Umbilical cord (tissue), 2 donors: ENCODE measurements at places on chromosomes 5 and 9. TPM values are rescaled to one million over a fixed set of nuclear protein-coding genes. Genes with fewer than 3 reads are reported as not detected.

- DNase-seq = no peak
These were observed 8.8 kb downstream of the OGN start for GRCh38 chr9:92395617-92396016.

DNA sequence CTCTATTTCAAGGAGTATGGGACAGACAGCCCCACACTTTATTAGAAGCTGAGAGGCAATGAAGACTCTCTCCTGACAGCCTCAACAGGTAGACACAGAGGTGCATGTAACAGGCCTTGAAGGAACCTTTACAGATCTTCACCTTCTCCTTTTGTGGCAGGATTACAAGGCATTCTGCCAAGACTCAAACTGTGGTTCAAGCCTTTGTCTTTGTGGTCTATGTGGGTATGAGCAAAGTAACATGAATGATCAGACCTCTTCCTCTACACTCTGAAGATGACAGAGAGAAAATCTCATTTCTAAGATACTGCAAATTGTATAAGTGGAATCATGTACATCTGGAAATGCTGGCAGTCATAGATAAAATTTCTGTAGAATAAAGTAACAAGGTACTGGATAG is 346.9 kb downstream of the CDH9 start:
- no peak for DNase-seq

DNA sequence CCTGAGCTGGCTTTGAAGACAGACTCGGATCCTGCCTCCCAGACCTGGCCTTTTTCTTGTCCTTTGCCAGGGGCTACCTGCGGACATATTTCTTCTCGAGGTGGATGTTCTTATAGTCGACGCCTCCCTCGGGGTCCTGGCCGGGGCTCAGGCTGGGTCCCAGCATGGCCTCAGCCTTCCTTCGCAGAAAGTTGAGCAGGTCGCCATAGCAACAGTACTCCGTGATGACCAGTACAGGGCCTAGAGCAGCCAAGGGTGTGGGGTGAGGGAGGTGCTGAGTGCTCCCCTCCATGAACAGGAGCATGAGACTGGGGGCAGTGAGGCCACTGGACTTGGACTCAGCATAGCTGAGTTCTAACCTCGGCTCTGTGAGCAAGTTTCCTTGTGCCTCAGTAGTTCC is 26.7 kb downstream of the CSF1R start:
- no peak for DNase-seq

DNA sequence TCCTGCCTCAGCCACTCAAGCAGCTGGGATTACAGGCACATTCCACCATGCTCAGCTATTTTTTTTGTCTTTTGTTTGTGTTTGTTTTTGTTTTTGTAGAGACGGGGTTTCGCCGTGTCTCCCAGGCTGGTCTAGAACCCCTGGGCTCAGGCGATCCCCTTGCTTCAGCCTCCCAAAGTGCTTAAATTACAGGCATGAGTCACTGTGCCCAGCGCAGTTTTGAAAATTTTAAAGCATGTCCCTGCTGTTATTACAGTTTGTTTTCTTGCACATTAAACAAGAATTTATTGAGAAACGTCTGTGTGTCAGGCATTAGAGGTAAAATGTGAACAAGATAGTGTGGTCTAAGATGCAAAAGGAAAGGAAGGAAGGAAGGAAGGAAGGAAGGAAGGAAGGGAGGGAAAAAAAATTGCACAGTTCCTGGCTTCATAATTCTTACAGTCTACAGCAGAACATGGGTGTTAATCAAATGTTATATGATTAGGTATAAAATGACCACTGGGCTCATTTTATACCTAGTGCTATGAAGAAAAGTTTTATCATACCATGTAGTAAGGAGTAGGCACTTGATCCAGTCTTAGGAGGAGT is 205.4 kb downstream of the SNX18 start:
- DNase-seq = no peak

DNA sequence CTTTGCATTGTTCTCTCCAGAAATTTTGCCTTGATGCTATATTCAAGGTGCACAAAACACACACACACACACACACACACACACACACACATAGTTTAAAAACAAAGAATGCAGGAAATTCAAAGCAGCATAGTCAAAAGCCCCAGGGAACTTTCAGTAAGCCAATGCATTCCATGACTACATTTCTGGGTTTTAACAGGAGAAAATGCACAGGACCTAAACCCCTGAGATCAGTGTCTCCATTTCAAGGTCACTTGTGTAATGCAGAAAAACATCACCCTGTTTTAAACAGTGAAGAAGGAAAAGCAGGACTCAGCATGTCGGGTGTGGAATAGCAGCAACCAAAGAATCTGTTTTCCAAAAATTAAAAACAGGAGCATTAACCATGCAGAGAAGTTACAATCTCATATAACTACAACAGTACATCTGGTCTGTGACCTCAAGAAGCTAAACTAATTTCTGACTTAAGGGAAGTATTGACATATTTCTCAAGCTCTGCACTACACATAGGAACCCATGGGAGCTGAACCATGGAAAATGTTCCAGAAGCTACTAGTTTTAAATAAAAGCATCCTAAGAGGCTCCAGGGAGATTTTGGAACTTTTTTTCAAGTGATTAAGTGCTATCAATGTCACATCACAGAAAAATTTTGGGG is 296.7 kb downstream of the HINT1 start:
- DNase-seq = peak; percentile 75

DNA sequence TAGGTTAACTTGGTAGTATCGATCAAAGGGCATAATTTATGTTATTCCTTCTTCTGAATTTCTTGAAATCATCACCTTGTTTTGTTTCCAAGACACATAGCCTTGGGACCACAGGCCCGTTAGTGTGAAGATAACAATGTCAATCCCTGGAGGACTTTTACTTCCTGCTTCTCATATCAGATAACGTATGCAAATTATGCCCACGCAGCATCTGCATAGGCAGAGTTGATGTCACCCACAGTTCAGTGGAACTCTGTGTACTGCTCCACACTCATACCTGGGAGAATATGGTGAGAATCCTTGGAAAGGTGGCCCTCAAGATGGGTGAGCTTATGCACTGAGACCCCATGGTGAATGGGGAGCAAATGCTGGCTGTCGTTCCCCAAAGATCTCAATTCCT is 95.0 kb downstream of the CFAP90 start:
- no peak for DNase-seq

GRCh38 chr5:154038707-154039457 is at the start of the genes FAM114A2 and MFAP3:
FAM114A2 (minus strand) TSS chr5:154038910; CDS start chr5:154034953, 3,957 bp downstream.
MFAP3 (plus strand) TSS chr5:154038967; CDS start chr5:154049723, 10,756 bp downstream.
- DNase-seq = peak; percentile 91

DNA sequence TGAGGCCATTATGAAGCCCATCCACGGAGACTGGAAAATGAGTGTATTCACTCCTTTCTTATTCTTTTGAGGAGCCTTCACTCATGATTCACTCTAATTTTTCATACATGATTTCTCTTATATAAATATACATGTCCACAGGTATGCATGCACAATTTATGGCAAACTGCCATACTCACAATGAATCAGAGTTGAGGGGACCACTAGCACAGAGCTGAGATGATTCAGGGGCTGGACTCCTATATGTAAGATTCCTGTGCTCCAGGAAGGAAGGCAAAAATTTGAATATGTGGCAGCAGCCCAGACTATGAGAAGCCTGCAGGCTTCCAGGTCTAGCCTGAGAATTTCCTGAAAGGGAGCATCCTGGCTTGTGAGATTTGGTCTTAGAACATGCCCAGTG is 484.6 kb downstream of the PRELID2 start:
- no peak for DNase-seq

DNA sequence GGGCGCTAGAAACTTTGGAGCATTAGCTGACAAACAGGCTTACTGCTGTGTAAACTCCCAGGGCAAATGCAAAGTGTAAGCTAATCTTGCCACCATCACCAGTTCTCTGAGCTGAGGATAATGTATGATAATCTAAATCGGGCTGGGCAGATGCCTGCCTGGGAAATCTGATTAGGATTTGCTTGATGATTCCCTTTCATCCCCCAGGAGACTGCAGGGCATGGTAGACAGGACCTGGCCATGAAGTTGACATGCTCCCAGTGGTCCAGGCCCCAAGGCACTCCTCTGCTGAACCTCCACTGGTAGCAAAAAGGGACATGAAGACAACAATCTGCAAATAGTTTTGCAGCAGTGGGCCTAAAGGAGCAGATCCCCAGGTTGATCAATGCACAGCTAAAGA is 317.5 kb downstream of the SPOCK1 start:
- DNase-seq = no peak

DNA sequence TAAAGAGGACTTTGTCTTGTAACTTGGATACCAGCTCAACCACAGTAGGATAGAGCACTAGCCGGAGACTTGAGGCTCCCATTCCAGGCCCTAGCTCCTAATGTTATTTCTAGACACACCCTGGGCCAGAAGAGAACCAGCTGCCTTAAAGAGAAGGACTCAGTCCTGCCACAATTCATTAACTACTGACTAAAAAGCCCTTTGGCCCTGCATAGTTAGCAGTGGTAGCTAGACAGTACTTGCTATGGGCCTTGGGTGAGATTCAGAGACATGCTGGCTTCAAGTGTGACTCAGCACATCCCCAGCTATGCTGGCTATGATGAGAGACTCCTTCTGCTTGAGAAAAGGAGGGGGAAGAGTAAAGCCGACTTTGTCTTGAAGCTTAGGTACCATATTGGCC is 47.3 kb downstream of the TMEM167A start:
- no peak for DNase-seq

GRCh38 chr9:6467006-6467625 is 54.1 kb downstream of the UHRF2 start:
- DNase-seq = no peak

- DNase-seq = no peak
These were observed 56.9 kb downstream of the PAM start for GRCh38 chr5:102811972-102812371.

GRCh38 chr9:87269296-87270176 is 228.1 kb upstream of the DAPK1 start:
- no peak for DNase-seq

- peak; percentile 15 for DNase-seq
These were observed 76.3 kb upstream of the IQGAP2 start for GRCh38 chr5:76326577-76327302.

- peak; percentile 72 for DNase-seq
These were observed 41.9 kb upstream of the CFAP157 start for GRCh38 chr9:127664678-127665507.

Gene SLC1A1
- 3.9 TPM for total RNA-seq

Gene SEMA6A
- total RNA-seq = 34.7 TPM

Gene IL31RA
- 0.48 TPM for total RNA-seq

Gene COL5A1
- 1,367 TPM for total RNA-seq

Gene FBP2
- total RNA-seq = not detected
